ENCODE measurements at places on chromosomes 13 and 19.

DNA sequence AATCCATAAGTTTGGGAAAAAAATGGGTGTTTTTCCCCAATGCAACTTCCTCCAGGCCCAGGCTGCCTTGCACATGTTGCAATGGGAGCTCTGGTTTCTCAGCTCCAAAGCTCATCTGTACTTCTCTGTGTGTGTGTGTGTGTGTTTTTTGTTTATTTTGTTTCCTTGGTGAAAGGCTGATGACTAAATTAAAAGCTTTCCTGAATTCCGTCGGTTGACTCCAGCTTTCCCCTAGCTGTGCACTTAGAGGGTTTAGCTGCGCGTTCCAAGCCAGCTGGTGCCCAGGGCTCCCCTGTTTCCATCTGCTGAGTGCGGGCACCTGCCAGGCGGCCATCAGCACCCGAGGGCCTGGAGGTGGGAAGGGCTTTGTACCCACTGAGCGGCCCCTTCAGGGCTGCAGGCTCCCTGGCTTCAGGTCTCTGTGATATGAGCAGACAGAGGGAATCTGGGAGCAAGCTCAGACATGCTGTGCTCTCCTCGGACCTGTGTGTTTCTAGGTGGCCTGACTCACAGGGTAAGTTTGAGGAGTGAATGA is 129.1 kb upstream of the SOX1 start:
- DNase-seq = no peak

- DNase-seq = no peak
Measured at GRCh38 chr13:94849254-94849653, 136.9 kb upstream of the SOX21 start.

GRCh38 chr13:93769101-93769500 is 542.5 kb downstream of the GPC6 start:
- no peak for DNase-seq

DNA sequence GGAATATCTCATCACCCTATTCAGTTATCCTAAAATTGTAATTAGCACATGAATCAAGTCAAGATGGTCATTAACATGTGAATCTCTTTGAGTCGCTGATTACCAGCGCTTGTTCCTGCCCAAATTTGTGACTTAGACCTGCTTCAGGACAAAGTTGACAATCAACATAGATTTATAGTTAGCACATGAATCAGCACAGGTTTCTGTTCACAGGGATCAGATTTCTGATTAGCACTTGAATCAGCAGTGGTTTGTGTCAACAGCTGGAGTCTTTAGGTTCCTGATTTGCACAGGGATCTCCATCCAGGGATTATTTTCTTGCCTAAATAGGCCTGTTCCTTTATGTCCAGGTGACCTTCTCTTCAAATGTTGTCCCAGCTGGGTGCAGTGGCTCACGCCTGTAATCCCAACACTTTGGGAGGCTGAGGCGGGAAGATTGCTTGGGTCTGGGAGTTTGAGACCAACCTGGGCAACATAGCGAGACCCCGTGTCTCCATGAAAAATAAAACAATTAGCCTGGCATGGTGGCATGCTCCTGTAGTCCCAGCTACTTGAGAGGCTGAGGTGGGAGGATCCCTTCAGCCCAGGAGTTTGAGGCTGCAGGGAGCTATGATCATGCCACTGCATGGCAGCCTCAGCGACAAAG is 3.8 kb upstream of the LRFN3 start:
- no peak for DNase-seq

DNA sequence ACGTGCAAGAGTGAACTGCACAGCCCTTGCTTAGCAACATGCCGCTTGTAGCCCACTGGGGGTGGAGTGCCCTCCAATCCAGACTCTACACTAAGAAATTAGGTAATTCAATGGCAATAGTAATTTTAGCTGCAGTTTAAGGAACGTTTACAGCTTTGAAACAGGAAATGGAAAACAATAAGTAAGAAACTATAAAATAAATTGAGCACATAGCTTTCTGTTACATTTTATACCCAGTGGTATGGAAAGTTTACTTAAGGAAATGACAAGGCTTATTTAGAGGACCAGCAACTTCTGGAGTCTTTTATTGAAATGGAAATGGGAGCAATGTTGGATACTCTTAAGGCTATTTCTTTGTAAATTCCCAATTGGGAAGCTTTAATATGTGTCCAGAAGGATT is 373.2 kb downstream of the KCNRG start:
- DNase-seq = no peak

DNA sequence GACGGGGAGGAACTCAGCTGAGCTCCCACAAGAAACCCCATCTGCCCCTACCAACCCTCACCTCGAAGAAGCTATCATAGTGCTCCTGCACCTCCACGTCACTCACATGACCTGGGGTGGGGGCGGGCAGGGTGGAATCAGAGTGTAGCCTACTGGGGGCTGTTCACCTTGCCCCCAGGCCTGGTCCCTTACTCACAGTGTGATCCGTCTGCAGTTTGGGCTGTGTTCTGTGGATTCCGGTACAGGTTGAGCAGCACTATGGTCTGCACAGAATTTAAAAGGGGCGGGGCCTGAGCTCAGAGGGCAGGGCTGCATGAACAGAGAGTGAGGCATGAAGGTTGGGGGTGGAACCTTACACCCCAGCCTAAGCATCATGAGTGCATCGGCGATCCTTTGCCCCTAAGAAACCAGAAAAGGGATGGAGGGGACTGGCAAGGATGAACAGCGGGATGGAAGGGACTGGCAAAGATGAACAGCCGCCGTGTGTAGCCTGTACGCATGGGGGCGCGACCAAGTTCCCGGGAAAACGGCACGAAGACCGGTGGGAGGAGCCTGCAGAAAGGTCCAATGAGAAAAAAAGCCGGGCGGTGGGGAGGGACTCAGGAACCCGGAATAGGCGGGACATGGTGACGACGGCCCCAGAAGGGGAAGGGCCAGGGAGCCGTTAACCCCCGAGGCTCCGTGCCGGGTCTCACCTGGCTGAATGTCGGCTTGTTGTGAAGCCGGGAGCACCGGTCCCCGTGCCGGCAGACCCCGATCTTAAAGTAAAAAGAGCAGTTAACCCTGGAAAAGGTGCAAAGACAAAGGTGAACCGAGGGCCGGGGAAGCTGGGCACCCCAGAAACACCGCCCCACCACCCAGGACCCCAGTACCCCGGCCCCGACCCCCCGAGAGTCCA is 539 bp downstream of the U2AF1L4 start:
- DNase-seq = peak; percentile 91

GRCh38 chr19:12543855-12544254 is 7.4 kb downstream of the ZNF564 start:
- DNase-seq = no peak

DNA sequence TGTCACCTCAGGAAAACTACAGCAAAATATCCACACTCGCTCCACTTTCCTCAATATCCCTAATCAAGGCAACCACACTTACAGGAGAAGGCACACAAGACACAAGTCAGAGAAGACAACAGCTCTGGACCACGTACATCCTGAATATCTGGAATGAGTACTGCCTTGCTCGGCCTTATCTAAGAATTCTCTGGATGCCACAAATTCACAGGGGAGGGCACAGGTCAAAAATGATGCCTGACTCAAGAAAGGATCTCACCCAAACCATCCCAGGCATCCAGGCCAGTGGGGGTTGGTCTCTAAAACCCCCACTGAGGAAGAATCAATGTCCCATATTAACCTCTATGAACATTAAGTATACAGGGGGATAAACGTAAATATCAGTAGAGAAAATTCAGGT is 29.9 kb downstream of the ATP7B start:
- DNase-seq = no peak

DNA sequence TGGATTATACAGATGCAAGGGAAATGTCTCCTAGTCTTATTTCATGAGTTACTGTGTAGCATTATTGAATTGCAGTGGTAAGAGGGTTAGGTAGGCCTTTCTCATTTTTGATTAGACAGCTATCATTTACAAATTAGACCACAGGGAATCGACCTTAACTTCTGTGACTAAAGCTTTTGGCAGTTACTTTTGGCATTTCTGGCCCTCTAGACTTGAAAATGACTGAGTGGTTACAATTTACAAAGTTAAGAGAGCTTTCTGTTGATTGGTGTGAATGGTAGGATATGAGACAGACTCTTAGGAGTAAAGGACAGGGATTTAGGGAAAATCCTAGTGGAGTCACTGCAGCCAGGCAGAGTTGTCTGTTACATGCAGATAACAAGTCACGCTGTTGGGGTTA is 86.1 kb downstream of the GGACT start:
- no peak for DNase-seq

- no peak for DNase-seq
Measured at GRCh38 chr13:21123956-21124355, 52.4 kb downstream of the SKA3 start.

GRCh38 chr13:28624707-28625432 is 34.1 kb upstream of the POMP start:
- DNase-seq = no peak

DNA sequence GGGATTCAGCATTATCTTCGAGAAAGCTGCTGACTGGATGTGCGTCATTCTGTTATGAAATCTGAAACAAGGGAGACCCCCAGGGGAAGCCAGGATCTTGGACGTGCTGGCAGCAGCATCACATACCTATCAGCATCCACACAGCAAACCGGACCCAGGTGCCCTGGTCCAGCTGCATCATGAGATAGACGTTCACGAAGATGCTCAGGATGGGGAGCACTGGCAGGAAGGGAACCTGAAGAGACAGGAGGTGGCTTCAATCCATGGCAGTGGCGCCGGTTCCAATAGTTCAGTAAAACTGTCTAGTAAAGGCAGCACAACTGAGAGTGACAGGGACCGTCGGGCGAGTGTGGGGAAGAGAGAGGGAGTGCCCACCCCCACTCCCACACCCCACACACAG is 79.5 kb downstream of the SLC7A1 start:
- no peak for DNase-seq

DNA sequence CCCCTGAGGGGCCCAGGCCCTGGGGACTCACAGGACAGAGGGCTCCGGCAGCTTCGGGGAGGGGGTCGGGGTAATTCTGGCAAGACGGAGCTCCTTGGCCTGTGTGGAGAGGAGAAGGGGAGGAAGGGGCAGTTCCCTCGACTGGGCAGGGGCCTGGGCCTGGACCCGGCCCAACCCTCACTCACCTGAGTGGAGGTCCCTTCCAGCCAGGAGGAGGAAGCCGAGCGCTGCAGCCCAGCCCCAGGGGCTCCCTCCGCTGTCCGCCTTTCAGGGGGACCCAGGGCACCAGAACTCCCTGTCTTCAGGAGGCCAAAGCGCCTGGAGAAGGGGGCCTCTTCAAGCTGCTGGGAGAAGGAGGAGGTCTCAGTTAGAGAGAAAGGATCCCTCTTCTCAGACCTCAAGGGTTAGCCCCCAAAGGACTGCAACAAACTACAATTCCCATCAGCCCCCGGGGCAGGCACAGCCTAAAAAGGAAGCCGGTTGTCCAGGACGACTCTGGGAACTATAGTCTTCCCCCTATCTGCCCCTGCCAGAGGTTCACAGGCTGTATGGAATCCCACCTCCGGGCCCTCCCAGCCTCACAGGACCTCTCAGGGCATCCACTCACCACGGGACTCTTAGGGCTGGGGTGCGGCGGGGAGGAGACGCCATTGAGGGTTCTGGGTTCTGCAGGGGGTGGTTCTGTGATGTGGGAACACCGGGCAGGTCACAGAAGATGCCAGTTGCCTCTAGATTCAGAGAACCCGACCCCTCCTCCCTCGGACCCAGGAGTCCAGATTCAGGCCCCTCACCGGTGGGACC is 19.8 kb downstream of the EPS8L1 start:
- no peak for DNase-seq

DNA sequence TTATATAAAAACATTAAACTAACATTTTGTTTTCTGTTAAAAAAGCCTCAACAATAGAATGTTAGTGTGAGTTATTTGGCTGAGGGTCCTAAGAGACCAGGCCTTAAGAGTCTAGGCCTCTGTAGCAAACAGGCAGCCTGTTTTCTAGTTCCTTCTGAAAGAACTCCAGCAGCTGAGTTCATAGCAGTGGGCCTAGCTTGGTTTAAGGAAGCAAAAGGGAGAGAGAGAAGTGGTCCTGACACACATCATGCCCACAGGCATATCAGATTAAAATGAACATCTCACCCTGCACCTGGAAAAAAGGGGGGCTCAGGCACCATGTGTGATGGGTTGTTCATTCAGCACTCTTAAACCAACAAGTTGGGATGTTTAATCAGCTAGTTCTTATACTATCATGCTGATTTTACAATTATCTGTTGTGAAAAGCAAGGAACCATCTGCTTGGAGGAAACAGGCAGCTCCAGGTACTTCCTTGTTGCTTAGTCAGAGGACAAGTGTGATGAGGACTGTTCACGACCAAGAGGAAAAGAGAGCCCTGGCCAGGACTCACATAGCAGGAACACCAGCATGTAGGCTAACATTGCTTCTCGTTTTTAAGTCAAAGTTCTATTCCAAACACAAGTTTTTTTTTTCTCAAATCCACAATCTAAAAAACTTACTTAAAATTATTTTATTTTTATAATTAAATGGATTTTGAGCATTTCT is 81.3 kb upstream of the FRY start:
- no peak for DNase-seq

- DNase-seq = no peak
Measured at GRCh38 chr13:28671126-28671792, 12.3 kb downstream of the POMP start.

GRCh38 chr13:82330499-82330898 is 1551.8 kb downstream of the SLITRK1 start:
- DNase-seq = no peak

DNA sequence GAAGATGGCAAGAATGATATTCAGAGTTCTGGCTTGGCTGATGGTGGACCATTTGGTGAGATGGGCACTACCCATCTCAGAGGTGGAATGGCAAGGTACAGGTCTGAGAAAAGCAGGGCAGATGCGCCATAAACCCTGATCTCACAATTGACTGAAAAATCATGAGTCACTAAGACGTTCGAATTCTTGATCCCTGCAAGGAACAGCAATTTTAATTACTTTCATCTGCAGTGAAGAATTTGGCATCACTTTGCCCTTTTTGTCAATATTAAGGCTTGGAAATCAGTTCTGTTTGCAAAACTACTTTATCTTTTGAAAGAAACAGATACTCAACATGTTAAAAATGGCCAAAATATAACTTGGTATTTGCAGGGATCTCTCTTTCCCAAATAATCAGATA is 38.1 kb downstream of the HTR2A start:
- no peak for DNase-seq

GRCh38 chr13:98915981-98916380 is 61.9 kb downstream of the DOCK9 start:
- DNase-seq = no peak

All from occipital lobe (tissue), 3 donors.